ENCODE measurements at places on chromosomes 1 and 21. TPM values are rescaled to one million over a fixed set of nuclear protein-coding genes. Genes with fewer than 3 reads are reported as not detected.

DNA sequence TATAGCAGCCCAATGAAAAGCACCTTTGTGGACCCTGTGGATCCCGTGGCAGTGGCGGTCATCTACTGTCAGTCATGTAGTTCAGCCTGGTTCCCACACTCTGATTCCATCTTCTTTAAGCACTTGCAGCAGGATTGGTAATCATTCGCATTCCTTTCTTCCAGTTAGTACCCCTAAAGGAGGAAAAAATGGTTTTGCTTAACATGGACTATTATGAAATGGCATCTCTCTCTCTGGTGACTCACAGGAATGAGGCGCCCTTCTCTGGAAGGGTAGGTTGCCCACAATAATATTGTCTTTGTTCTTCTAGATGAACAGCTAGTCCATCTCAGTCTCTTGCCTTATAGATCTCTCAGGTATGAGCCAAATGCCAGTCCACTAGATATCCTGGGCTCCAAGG, 127.9 kb upstream of the MROH9 start:
- no peaks in the 10 kb centered on the region for H3K27me3 ChIP-seq
- DNase-seq = no peak
- H3K36me3 ChIP-seq = no peaks in the 10 kb centered on the region

- peaks cover 3% of the 10 kb centered on the region for H3K27me3 ChIP-seq
- H3K4me1 ChIP-seq = peaks cover 23% of the 10 kb centered on the region
- no peak overlapping the region for H3K4me3 ChIP-seq
- H3K27ac ChIP-seq = no peak overlapping the region
- DNase-seq = peak; percentile 36
- H3K36me3 ChIP-seq = no peaks in the 10 kb centered on the region
Observed at GRCh38 chr1:225480825-225481434, 53.1 kb upstream of the LBR start.

- H3K27ac ChIP-seq = no peak overlapping the region
- no peaks in the 10 kb centered on the region for H3K36me3 ChIP-seq
- peaks cover 2% of the 10 kb centered on the region for H3K27me3 ChIP-seq
- H3K4me3 ChIP-seq = no peak overlapping the region
- H3K4me1 ChIP-seq = peaks cover 24% of the 10 kb centered on the region
- no peak for DNase-seq
Observed at GRCh38 chr21:41667136-41667535, 99.7 kb downstream of the RIPK4 start.

GRCh38 chr1:233328142-233328921, 808 bp downstream of the MAP3K21 start:
- no peaks in the 10 kb centered on the region for H3K4me1 ChIP-seq
- H3K27me3 ChIP-seq = no peaks in the 10 kb centered on the region
- no peak overlapping the region for H3K4me3 ChIP-seq
- H3K27ac ChIP-seq = no peak overlapping the region
- H3K36me3 ChIP-seq = no peaks in the 10 kb centered on the region
- no peak for DNase-seq

- no peak for DNase-seq
- no peaks in the 10 kb centered on the region for H3K4me1 ChIP-seq
- H3K36me3 ChIP-seq = no peaks in the 10 kb centered on the region
- H3K4me3 ChIP-seq = no peak overlapping the region
- no peak overlapping the region for H3K27ac ChIP-seq
- peaks cover 35% of the 10 kb centered on the region for H3K27me3 ChIP-seq
Observed at GRCh38 chr1:247431643-247432042, 15.7 kb downstream of the NLRP3 start.

- no peak overlapping the region for H3K4me3 ChIP-seq
- no peaks in the 10 kb centered on the region for H3K36me3 ChIP-seq
- H3K27me3 ChIP-seq = no peaks in the 10 kb centered on the region
- H3K4me1 ChIP-seq = peaks cover 18% of the 10 kb centered on the region
Observed at GRCh38 chr21:44368711-44369446, 15.5 kb downstream of the TRPM2 start.

KANK4 gene
- total RNA-seq = 25.7 TPM

GRCh38 chr1:150567717-150568593, 11.5 kb downstream of the MCL1 start:
- DNase-seq = peak; percentile 95
- peak overlapping the region; percentile 38 for H3K4me3 ChIP-seq
- H3K27me3 ChIP-seq = no peaks in the 10 kb centered on the region
- H3K27ac ChIP-seq = peak overlapping the region; percentile 65
- H3K36me3 ChIP-seq = peaks cover 2% of the 10 kb centered on the region
- peaks cover 78% of the 10 kb centered on the region for H3K4me1 ChIP-seq

PCAT6 gene
- total RNA-seq = 0.60 TPM

MDM4 gene
- total RNA-seq = 19.0 TPM
